Cerebellar nuclear complex (tissue), 1 donor: ENCODE measurements at places on chromosomes 12 and 14.

DNA sequence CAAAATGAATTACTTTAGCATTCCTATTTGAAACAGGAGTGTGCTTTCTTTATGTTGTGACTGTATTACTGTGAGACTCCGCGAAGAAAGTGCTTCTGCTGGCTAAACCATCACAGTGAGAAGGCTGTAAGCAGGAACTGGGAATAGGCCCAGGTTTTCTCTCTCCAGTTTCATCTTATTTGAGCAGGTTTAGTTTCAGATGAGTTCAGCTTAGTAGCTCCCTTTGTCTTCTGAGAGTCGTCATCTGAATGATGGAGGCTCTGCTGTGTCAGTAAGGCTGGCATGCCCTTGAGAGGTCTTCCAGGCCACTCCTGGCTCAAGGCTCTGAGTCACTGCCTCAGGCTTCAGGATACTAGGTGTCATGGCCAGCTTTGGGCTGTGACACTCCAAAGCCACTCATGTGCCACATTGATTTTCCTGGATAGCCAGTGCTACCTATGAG, 205.6 kb upstream of the RGS6 start:
- no peak for DNase-seq

DNA sequence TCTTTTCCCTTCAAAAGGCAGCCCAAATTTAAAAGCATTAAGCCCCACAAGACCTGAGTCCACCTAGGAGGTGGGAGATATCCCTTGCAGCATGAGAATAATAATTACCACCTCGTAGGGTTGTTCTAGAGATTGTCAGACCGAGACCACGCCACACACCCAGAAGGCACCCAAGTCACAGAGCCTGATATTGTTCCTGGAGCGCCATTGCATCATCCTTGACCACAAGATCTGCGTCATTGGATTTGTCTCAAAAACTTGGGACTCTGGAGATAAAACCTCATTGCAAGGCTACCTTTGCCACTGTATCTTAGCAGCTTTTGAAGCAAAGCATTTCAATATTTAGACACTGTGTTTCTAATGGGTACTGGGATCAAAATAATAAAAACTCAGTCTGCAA, 29.4 kb upstream of the PPP2R5C start:
- DNase-seq, result no peak

- DNase-seq, result no peak
Observed at GRCh38 chr14:90788031-90788430, 28.2 kb downstream of the TTC7B start.

DNA sequence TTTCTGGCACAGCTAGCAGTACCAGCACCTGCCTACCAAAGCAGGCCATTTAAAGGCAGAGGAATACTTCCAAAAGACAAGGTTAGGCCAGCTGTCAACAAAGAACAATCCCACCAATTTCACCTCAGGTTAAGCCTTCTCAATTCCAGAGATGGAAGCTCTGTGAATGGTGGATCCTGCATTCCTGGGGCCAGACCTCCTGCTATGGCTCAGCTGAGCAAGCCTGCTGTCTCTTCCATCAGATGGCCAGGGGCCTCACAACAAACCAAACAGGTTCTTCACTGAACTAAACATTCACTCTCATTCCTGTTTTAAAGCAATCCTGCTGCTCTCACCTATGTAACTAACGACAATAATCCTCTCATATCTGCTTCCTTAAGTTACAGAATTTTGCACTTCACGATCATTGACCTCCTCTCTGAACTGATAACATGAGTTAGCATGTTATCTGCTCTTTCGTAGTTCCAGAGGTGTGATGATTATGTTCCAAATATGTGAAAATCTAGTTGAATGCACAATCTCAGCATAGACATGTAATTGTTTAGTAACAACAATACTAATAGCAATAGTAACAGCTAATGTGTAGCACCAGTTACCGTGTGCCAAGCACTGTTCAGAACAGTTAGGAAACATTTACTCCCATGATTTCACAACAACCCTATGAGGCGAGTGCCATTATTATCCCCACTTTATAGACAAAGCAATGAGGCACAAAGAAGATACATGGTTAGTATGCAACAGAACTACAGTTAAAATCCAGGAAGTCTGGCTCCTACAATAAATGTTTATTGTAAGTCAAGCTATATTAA, 73.2 kb downstream of the SLC2A13 start:
- DNase-seq, result no peak
